ENCODE measurements at places on chromosomes 1 and 21.
A peak's percentile ranks its signal among the peaks of the same experiment; 100 is the strongest.

GRCh38 chr1:10054465-10054864 is 21.7 kb downstream of the UBE4B start:
- no peak for DNase-seq

GRCh38 chr1:6330410-6330911 is 63.1 kb downstream of the ACOT7 start:
- DNase-seq, result no peak

- no peak for DNase-seq
Observed at GRCh38 chr1:76371941-76372340, 297.4 kb downstream of the ST6GALNAC3 start.

GRCh38 chr1:59333626-59334277 is 36.9 kb downstream of the FGGY start:
- no peak for DNase-seq

- DNase-seq, result no peak
Observed at GRCh38 chr1:109761227-109762038, 2.3 kb downstream of the EPS8L3 start.

DNA sequence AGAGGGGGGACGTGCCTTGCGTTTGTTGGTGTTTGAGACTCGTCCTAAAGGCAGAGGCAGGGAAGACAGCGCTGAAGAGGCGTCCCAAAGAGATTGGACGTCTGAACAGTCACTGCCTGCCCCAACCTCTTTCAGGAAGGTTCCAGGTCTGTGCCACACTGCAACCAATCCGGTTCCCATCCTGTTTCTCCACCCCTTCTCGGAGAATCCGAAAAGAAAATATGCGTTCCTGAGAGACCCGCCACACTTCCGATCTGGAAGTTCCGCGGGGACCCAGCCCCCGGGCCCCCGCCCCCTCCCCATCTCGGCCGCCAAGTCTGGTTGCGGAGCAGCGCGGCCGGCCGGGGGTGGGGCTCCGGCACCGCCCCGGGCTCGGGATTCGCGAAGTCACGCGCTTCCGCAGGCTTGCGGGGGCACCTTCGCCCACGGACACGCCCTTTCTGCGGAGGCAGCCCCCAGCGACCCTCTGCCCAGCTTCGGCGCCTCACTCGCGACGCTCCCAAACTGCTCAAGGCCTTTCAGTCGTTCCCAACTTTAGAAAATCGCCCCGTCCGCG is 124.5 kb upstream of the DPYD start:
- DNase-seq, result no peak

- DNase-seq, result no peak
Observed at GRCh38 chr1:28750330-28750729, 13.6 kb downstream of the YTHDF2 start.

DNA sequence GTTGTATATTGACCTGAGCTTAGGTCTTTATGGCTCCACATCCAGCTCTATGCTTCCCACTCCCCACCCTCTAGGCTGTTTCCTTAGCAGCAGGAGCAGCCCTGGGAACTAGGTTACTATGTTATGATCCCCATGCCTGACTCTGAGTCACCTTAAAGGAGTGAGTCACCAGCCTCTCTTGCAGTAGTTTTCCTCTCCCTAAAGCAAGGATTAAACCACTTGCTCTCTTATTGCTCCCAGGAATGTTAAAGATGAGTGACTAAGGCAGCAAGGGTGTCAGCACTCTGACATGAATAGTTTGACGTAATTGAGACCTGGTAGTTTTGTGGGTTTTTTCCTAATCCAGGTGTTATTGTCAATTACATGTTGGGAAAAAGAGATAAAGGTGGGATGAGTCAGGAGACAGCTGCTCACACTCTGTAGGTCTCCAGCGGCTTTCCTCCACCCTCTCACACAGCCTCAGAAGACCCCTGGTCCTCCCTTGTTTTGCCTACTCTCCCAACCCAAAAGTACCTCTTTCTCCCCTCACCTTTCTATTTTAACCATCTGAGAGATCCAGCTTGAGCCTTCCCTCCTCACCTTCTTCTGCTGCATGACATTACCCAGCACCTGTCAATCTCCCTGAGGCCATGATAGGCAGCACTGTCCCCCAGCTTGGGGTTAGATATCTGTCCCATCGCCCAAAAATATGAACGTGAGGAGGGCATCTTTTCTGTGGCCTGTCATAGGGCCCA is 369.1 kb upstream of the VAMP3 start:
- DNase-seq, result peak; percentile 100

DNA sequence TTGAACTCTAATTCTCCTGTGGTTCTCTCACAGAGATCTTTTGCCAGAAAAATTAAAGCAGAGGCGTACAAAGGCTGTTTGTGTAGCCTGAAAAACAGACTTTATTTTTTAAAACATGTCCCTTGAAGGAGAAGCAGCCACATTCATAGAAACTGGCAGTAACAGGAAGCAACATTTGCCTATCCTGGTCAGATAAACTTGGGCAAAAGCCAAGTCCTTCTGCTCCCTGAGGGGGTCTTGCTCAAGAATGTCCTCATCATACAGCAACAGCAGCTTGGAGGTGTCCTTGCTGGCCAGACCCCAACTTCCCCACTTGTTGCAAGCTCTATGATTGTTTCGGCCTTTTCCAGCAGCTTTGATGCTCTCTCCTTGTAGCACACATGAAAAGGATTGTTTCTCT is 36.3 kb downstream of the MSTO1 start:
- DNase-seq, result no peak

- DNase-seq, result peak; percentile 31
Observed at GRCh38 chr1:230307213-230307612, 118.9 kb downstream of the PGBD5 start.

GRCh38 chr1:19439464-19440171 is 45.7 kb downstream of the CAPZB start:
- DNase-seq, result no peak

DNA sequence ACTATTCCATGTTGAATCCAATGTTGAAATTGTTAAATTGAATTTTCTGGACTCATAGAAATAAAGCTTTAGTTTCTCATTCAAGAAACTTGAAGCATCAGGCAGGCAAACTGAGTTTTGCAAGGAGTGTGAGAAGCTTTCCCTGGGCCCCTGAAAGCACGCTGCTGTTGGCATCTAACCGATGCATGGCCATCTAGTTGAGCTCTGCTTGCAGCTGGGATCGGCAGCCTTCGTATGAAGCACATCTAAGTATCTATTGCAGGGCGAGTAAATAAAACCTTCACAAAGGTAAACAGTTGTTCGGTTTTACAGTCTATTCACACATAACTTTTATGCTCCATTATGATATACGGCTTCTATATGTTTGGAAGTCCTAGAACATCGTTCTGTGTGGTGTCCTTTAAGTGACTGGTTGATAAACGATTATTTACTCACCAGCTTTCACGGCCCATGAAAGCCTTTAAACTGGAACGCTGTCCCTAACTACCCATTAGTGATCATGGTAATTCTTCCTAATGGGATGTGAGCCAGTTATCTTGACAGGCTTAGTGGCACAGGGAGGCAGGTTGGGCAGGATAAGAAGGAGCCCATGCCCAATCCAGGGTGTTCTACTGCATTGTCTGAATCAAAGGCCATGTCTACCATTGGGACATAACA is 71.7 kb downstream of the SEC16B start:
- DNase-seq, result no peak
